ENCODE measurements at places on chromosomes 16 and 17.
A peak's percentile ranks its signal among the peaks of the same experiment; 100 is the strongest.

GRCh38 chr16:80046848-80047247 lies 446.3 kb upstream of the MAF start:
- DNase-seq, result no peak

- DNase-seq, result no peak
These were observed 2.5 kb downstream of the KRTAP9-6 start for GRCh38 chr17:41267711-41268110.

- DNase-seq, result peak; percentile 96
These were observed at the start of gene UTP18 for GRCh38 chr17:51260237-51261023. UTP18 (plus strand) TSS chr17:51260546; CDS start chr17:51260585, 39 bp downstream.

- DNase-seq, result no peak
These were observed 57.4 kb downstream of the HS3ST3A1 start for GRCh38 chr17:13544292-13544691.

DNA sequence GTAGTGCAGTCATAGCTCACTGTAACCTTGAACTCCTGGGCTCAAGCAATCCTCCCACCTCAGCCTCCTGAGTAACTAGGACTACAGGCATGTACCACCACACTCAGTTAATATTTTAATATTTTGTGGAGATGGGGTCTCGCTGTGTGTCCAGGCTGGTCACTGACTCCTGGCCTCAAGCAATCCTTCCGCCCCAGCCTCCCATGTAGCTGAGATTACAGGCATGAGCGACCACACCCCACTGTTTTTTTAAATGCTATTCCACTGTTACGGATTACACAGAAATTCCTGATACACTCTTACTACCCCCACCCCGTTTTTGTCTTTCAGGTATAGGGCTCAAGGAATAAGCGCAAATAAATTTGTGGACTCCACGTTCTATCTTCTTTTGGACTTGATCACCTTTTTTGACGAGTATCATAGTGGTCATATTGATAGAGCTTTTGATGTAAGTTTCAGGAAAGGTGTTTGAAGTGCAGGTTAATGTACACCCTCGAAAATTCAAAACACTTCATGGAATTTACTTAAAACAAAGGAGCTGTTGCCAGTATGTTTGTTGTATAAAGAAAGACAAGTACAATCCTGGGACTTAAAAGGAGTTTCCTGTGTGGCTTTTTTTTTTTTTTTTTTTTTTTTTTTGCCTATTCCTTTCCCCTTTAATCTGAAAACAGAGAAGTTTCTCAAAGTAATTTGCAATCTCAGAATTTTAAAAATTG lies 26.2 kb upstream of the SLC12A3 start:
- no peak for DNase-seq

- no peak for DNase-seq
These were observed 22.9 kb downstream of the MBTPS1 start for GRCh38 chr16:84093879-84094270.

GRCh38 chr17:48559840-48560817 lies 15.2 kb upstream of the HOXB2 start:
- no peak for DNase-seq

DNA sequence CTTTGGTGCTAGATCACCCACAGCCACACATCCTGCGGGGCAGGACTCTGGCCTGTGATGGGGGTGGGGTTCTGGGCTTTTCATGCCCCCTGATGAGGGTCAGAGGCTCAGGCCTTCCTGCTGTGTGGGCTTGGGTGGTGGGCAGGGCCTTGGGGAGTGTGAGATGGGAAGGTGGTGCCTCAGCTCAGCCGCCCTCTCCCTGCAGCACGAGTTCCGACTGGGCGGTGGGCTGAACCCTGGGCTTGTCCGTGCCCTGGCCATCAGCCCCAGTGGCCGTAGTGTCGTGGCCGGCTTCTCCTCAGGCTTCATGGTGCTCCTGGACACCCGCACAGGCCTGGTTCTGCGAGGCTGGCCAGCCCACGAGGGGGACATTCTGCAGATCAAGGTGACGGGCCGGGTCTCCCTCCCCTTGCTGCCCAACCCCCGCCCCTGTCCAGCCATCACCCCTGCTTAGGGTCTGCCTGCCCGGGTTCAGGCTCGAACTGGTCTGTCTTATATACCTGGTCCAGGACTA lies 6.8 kb upstream of the SERPINF2 start:
- no peak for DNase-seq

DNA sequence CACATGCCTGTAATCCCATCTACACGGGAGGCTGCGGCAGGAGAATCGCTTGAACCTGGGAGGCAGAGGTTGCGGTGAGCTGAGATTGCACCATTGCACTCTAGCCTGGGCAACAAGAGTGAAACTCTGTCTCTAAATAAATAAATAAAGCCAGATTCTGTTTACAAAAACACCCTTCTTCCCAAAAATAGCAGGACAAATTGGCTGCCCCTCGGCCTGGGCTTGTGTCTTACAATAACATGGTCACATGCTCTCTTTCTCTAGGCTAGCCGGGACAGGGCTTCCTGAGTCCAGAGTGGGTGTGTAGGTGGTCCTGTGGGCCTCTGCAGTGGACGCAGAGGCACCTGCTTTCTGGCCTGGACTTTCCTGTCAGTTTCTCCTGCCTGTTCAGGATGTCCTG lies 3.2 kb upstream of the EDC4 start:
- no peak for DNase-seq

- DNase-seq, result no peak
These were observed 31.2 kb downstream of the LYRM9 start for GRCh38 chr17:27862004-27862403.

- peak; percentile 29 for DNase-seq
These were observed 39.8 kb upstream of the AKAP1 start for GRCh38 chr17:57044976-57045867.

GRCh38 chr17:75873587-75874322 lies 4.6 kb downstream of the TRIM47 start:
- DNase-seq, result no peak

DNA sequence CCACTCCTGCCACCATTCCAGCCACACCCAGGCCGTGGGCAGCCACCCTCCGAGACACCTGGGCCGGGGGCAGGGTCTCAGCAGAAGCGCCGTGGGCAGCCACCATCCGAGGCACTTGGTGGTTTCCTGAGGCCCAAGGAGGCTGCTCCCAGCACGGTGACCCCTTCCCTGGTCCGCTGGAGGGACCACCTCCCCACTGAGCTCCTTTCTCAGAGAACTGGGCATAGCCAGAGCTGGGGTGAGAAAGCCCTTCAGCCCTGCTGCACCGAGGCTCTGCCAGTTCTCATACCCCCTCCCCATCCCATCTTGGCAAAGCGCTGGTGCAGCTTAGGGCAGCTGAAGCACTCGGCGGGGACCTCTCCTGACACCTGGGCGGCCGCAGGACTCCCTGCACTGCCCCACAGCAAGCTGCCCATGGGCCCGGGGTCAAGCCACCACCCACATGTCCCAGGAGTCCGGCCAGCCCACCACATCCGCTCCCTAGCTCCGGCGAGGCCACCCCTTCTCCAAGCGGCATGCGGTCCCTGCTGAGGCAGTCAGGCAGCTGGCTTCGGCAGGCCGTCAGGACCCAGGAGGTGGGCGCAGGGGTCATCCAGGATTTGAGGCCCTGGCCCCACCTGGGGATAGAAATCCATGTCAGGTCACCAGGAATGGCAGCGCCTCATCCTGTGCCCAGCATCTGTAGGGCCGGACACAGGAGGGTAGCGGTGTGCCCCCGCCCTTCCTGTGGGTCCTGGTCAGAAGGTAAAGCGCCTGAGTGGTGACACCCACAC lies 1.3 kb upstream of the CYBA start:
- DNase-seq, result no peak

All from CD14-positive monocyte (primary cell).